Stimulated activated CD8-positive, alpha-beta memory T cell treated with anti-CD3 and anti-CD28 coated beads, Interleukin-12 subunit alpha, Interleukin-12 subunit beta, amount 100 ng/mL, for 4 hours (primary cell): ENCODE measurements at places on chromosomes 2 and 18.

- no peak for DNase-seq
Observed at GRCh38 chr18:7784171-7784570, 217.1 kb downstream of the PTPRM start.

GRCh38 chr18:23226391-23226790 lies 91.1 kb downstream of the CABLES1 start:
- no peak for DNase-seq

DNA sequence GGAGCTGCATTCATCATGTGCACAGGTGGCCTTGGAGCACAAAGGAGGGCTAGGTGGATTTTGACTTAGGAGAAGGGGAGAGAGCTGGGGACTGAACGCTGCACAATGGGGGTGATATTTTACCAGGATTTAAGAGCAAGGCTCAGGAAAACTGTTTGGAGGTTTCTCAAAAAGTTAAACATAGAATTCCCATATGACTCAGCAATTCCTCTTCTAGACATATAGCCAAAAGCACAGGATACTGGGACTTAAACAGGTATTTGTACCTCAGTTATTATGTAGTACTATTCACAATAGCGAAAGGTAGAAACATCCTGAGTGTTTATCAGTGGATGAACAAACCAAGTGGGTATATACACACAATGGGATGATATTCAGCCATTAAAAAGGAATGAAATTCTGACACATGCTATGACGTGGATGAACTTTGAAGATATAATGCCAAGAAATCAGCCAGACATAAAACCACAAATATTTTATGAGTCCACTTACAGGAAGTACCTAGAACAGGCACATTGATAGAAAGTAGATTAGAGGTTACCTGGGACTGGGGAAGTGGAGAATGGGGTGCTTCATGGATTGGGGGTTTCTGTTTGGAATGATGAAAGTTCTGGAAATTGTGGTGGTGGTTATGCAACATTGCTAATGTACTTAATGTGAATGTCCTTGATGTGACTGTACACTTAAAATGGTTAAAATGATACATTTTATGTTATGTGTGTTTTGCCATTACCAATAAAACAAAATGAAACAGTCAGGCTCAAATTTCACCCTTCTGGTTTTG lies 216.9 kb downstream of the HAUS1 start:
- no peak for DNase-seq

DNA sequence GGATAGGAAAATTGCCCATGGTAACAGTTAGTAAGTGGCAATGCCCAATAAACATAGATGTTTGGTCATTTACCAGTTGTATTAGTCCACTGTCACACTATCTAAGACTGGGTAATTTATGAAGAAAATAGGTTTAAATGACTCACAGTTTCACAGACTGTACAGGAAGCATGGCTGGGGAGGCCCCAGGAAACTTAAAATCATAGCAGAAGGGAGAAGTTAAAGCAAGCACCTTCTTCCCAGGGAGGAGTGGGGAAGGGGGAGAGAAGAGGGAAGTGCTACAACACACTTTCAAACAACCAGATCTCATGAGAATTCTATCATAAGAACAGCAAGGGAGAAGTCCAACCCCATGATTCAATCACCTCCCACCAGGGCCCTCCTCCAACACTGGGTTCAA lies 23.4 kb downstream of the NR4A2 start:
- no peak for DNase-seq
